Activated naive CD8-positive, alpha-beta T cell treated with anti-CD3 and anti-CD28 coated beads, Interleukin-2, amount 10 ng/mL, durations not matched to agents 7 days and 5 days (primary cell): ENCODE measurements at places on chromosomes 11 and 22. TPM values are rescaled to one million over a fixed set of nuclear protein-coding genes. Genes with fewer than 3 reads are reported as not detected.
A peak's percentile ranks its signal among the peaks of the same experiment; 100 is the strongest.

Gene RIBC2
- total RNA-seq, result 11.2 TPM

- DNase-seq, result no peak
Observed at GRCh38 chr11:34806875-34807274, 109.3 kb downstream of the APIP start.

GRCh38 chr11:45209891-45210699 is 63.7 kb downstream of the PRDM11 start:
- no peak for DNase-seq

GRCh38 chr11:10382518-10382917 is 72.5 kb upstream of the AMPD3 start:
- DNase-seq, result no peak

DNA sequence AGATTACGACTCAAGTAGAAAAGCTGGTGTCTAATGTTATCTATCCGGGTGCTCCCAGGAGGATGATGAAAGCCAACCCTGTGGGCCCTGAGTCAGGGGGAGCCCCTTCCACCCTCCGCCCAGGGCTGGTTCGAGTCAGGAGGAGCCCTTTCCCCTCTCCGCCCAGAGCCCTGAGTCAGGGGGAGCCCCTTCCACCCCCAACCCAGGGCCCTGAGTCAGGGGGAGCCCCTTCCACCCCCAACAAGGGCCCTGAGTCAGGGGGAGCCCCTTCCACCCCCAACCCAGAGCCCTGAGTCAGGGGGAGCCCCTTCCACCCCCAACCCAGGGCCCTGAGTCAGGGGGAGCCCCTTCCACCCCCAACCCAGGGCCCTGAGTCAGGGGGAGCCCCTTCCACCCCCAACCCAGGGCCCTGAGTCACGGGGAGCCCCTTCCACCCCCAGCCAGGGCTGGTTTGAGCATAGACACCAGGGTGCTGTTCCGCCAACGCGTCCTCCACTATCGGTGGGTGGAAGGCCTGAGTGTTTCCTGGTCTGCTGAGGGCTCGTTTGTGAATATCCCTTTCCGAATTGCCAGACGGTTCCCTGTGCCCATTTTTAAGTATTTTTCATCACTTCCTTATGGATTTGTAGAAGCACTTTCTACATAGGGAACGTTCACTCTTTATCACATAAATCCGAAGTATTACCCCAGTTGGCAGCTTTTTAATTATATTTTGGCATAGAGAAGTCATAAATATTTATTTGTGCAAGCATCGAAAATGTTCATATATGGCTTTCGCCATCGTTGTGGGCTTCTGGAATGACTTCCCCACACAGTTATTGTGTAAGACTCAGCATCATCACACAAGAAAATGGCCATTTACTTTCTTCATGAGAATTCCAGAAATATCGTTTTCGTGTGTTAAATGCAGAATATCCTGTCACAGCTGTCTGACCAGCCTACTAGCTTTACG is 380.6 kb downstream of the BRD1 start:
- no peak for DNase-seq

- DNase-seq, result no peak
Observed at GRCh38 chr11:60164550-60165075, 18.3 kb downstream of the MS4A6A start.

Gene TRIM66
- 35.8 TPM for total RNA-seq

GRCh38 chr22:49894322-49895054 is 23.8 kb downstream of the ALG12 start:
- DNase-seq, result peak; percentile 26

Gene KCNJ5
- total RNA-seq, result 0.20 TPM

DNA sequence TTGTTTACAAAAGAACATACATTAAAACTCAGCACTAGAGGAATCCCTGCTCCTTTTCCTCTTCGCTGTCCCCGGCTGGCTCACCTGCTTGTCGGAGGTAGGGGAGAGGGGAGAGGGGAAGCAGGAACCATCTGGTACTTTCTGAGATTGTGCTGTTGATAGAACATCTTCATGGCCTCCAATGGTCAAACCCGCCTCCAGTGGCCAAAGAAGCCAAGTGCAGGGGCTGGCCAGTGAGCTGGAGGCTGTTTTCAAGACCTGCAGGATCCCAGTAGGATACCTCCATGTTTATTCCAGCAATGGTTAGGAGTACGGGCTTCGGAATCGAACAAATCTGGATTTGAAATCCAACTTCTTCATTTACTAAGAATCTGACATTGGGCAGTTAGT is 92.6 kb downstream of the PKNOX2 start:
- no peak for DNase-seq

DNA sequence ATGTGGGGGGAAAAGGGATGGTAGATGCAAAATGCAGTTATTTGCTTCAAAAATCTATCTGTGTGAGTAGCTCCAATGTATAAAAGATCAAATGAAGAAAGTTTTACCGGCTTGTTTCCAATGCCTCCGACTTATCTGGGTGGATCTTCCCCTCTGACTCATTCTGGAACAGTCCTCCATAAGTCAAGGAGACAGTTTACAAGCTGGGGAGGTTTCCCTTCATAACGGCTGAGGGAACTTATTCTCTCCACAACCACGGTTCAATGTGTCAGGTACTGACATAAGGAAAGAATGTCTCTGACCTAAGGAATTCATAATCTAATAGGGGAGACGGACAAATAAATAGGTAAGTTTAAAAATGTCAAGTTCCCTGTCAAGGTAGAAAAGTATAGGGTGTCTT is 49.7 kb upstream of the BIRC3 start:
- no peak for DNase-seq

DNA sequence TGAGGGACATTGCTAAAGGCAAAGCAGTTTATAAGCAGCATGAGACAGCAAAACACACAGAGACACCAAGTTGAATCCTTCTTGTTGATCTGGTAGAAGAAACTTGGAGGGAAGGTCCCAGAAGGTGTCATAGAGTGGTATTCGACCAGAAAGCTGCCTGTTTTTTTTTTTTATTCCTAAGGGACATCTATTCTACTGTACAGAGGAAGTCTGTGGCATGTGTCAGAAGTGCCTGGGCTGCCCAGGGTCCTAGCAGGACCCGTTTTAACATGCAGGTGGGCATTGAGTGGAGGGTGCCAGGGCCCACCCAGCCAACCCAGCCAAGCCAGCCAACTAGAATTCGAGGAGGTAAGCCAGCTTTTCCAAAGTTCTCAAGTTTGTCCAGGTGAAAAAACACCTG is 68.0 kb upstream of the ATXN10 start:
- no peak for DNase-seq

DNA sequence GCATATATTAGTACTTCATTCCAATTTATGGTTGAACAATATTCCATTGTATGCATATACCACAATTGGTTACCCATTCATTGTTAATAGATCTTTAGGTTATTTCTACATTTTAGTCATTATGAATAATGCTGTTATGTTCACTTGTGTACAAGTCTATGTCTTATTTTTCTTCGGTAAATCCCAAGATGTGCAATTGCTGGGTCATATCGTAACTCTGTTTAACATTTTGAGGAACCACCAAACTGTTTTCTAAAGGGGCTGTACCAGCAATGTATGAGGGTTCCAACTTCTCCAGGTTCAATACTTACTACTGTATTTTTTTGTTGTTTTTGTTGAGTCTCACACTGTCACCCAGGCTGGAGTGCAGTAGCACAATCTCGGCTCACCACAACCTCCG is 33.1 kb downstream of the NUP98 start:
- no peak for DNase-seq

GRCh38 chr11:34261095-34261494 is 96.7 kb downstream of the ABTB2 start:
- DNase-seq, result no peak

Gene OR5B21
- total RNA-seq, result 0.89 TPM

GRCh38 chr11:125404157-125404810 is 91.8 kb downstream of the FEZ1 start:
- no peak for DNase-seq

Gene FOLH1
- total RNA-seq, result not detected

DNA sequence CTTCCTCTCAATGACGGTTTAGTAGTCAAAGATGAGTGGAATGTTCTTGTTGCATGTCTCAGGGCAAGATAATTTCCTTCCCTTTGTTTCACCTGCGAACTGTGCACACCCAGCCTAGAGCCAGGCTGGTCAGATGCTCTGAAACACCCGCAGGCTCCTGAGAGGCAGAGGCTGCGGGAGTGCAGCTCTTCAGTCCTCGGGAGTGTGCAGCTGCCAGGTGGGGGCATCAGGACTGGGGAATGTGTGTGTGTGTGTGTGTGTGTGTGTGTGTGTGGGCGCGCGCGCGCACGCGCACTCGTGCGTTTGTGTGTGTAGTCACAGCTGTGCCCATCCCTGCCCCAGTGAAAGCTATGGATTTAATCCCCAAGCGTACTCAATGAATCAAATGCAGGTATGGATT is 136.2 kb upstream of the NTM start:
- DNase-seq, result no peak

DNA sequence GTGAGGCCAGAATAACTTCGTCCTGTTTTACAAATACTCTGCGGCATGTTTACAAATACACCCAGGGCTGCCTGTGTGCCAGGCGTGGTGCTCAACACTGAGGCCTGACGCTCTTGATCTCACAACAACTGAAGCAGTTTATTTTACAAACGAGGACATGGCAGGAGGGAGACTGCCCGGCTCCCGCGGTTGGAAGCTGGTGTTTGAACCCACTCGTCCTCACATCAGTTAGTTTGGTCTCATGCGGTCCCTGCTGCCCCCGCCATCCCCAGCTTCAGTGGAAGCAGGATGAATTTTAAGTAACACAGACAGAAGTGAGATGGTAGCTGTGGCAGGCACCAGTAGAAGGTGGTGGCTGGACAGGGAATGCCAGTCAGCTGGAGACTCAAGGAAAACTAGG is 16.4 kb downstream of the KIAA0930 start:
- no peak for DNase-seq

DNA sequence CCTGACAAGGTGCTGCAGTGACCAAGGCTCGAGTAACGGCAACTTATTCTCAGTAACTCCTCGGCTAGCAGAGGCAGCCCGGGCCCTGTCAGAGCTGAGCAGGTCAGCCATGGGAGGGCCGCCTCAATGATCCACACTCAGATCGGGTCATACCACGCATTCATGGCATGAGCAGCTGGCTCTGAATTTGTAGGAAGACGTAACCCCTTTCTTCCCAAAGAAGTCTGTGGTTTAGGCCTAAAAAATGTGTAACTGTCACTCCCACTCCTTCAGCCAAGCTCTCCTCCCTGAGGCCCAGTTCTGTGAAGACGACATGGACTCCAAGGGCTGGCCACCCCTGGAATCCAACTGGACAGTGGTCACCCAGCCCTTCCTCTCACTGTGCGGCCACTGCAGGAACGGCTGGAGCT is 30.0 kb downstream of the PPP2R1B start:
- DNase-seq, result no peak

Gene TPBGL
- total RNA-seq, result 0.28 TPM

DNA sequence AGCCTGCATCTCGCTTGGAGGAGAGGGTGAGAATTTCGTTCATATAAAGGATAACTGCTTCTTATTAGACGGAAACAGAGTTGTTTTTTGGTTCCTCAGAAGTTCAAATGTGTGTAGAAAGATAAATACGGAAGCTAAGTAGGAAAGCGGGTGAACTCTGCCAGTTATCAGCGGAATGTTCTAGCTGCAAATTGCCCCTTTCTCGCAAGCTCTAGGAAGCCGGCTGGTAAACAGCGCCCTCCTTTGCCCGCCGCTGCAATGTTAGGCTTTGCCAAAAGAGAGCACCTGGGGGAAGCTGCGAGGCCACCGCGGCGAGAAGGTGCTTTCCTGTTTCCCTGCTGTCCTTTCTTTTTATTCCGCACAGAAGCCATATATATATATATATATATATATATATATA is 67.0 kb downstream of the IGLL5 start:
- DNase-seq, result no peak

Gene TMEM191B
- 4.4 TPM for total RNA-seq

- DNase-seq, result no peak
Observed at GRCh38 chr22:33036881-33037280, 21.3 kb downstream of the SYN3 start.

DNA sequence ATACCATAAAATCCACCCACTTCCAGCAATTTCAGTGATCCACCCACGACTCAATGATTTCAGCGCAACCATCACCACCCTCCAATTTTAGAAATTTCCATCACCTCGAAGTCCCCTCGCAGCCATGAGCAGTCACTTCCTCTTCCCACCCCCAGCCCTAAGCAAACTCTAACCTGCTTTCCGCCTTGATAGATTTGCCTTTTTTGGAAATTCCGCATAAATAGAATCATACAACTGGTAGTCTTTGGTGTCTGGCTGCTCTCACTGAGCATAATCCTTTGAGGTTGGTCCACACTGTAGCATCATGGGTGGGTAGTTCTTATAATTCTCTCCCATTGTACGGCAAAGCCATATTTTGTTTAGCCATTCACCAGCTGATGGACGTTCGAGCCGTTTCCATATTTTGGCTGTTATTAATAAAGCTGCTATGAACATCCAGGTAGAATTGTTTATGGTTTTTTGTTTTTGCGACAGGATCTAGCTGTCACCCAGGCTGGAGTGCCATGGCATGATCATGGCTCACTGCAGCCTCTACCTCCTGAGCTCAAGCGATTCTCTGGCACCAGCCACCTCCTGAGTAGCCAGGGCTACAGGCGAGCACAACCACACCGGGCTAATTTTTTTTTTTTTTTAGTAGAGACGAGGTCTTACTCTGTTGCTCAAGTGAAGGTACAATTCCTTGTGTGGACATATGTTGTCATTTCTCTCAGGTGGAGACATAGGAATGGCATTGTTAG is 16.0 kb downstream of the PIM3 start:
- DNase-seq, result no peak

DNA sequence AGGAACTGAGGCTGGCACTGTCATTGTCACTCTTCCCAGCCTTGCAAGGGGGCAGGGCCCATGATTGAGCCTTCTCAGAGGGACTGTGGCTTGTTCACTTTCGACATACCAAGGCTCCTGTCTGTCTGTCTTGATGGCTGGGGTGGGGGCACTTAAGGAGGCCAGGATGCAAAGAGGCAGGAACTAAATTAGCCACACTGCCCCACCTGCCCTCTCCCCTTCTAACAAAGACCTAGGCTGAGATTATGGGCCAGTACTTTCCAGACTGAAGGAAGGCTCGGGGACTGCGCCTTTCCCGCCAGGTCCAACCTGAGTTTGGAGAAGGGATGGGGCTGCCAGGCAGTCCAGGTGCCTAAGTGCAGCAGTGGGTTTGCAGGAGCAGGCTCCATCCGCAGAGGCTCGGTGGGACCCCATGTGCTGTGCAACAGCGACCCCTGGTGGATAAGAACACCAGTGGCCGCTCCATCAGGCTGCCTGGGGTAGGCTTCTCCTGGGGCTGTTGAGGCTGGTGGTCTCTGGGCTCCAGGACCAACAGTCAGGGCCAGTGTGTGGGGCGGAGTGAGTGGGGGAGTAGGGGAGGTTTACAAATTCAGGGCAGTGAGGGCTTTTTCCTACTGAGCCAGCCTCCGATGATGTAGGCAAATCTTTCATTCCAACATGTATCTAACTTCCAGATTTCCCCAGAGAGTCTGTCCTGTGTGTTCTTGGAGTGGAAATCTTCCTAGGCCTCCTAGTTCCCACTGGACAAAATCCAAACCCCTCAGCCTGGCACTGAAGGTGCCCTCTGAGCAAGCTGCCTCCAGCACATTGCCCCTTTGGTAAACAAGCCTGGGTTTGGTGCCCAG is 93.9 kb downstream of the INSC start:
- peak; percentile 80 for DNase-seq

Gene TMPRSS13
- total RNA-seq, result 2.7 TPM

- DNase-seq, result no peak
Observed at GRCh38 chr22:17430412-17430811, 61.2 kb downstream of the CECR2 start.

GRCh38 chr11:20119315-20119714 is 41.0 kb downstream of the DBX1 start:
- DNase-seq, result no peak

Gene RAB39A
- not detected for total RNA-seq

GRCh38 chr11:46060013-46060412 is 61.2 kb downstream of the PHF21A start:
- no peak for DNase-seq
